Endodermal cell (in vitro differentiated cells): ENCODE measurements at places on chromosomes 6 and 20. TPM values are rescaled to one million over a fixed set of nuclear protein-coding genes. Genes with fewer than 3 reads are reported as not detected.

The OR12D3 gene
- not detected in 2 replicates for total RNA-seq

GRCh38 chr6:26031151-26031594 lies 56.1 kb upstream of the HFE start:
- DNase-seq = no peak

DNA sequence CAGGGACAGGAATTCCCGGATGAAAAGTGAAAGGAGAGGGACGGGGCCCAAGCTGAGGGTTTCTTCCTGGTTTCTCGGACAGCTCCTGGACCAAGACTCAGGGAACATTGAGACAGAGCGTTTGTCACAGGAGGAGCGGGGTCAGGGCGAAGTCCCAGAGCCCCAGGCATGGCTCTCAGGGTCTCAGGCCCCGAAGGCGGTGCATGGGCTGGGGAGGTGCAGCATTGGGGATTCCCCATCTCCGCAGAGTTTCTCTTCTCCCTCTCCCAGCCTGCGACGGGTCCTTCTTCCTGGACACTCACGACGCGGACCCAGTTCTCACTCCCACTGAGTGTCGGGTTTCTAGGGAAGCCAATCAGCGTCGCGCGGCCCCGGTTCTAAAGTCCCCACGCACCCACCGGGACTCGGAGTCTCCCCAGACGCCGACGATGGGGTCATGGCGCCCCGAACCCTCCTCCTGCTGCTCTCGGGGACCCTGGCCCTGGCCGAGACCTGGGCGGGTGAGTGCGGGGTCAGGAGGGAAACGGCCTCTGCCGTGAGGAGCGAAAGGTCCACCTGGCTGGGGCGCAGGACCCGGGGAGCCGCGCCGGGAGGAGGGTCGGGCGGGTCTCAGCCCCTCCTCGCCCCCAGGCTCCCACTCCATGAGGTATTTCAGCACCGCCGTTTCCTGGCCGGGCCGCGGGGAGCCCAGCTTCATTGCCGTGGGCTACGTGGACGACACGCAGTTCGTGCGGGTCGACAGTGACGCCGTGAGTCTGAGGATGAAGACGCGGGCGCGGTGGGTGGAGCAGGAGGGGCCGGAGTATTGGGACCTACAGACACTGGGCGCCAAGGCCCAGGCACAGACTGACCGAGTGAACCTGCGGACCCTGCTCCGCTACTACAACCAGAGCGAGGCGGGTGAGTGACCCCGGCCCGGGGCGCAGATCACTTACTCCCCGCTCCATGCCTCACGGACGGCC lies 54.6 kb upstream of the POLR1H start:
- peak; percentile 60 for DNase-seq

- DNase-seq = no peak
Measured at GRCh38 chr6:108565091-108565766, 4.5 kb downstream of the FOXO3 start.

The SEL1L2 gene
- total RNA-seq = not detected in 2 replicates

GRCh38 chr6:124066946-124067552 lies 263.4 kb downstream of the NKAIN2 start:
- DNase-seq = no peak

The BNIP5 gene
- not detected in 2 replicates for total RNA-seq

The NT5E gene
- total RNA-seq = 0.38 to 0.75 TPM (median 0.56 TPM) in 3 replicates

DNA sequence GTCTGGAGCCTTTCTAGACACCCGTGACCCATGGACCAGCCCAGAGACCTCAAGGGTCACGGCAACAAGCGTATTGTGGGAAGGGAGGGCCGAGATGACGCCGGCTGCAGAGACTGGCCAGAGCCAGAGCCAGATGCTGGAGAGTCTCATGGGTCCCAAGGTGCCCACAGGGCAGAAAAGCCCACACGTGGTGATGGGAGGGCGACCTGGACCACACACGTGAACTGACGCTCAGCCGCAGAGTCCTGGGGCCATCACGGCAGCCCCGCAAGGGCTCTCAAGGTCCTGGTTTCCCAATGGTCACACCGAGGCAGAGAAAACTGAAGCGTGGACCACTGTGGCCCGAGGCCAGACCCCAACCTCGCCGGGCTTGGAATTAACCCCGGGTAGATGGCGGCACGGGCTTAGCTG lies 92.6 kb downstream of the YTHDF1 start:
- peak; percentile 18 for DNase-seq

The ELOVL2 gene
- 7.3 to 19.7 TPM (median 7.4 TPM) in 3 replicates for total RNA-seq

GRCh38 chr6:34656378-34657036 lies 40.1 kb downstream of the ILRUN start:
- no peak for DNase-seq

DNA sequence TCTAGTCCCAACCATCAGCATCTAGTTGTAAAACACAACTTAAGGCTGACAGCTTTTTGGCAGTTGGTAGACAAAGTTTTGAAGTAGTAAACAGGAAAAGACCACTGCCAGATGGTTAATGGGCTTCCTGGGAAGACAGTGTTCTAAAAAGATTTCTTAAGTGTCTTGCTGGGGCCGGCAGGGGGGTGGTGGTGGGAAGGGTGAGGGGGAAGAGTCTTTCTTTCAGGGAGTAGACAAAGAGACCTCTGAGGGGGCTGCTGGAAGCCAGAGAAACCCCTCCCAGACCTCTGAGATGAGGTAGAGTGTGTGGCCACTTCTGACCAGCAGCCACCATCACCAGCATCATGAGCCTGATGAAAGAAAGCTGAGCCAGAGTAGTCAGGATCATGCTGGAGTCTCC lies 784.9 kb downstream of the TENT5A start:
- peak; percentile 61 for DNase-seq

DNA sequence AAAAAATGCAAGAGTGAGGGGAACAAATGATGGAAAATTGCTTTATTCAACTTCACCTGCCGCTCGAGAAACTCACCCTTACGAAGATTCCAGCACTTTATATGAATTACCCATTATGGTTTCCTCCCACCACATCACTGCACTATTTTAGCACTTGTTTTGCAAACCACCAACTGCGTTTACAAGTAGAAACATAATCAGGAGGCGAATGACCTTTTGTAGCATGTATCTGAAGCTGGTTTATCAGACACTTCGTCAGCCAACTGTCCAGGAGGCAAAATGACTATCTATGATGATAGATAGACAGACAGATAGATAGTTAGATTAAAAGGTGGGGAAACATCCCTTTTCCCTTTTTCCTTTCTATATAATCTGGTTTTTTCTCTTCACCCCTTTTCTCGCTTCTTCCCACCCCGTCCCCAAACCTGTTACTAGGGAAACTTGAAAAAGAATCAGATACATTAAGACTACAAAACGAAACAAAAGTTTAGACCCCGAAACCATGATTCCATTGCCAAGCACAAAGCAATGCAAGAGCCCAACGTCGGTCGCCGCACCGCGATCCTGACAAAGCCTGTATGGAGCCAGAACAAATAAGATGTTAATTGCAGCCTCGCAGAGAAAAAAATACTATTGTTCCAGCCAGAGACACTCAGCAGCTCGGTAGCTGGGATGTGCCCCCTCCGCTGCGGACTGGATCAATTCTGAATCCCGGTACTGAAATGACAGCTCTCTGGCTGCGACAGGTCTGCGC lies 933 bp upstream of the ADGRB3 start:
- DNase-seq = no peak

DNA sequence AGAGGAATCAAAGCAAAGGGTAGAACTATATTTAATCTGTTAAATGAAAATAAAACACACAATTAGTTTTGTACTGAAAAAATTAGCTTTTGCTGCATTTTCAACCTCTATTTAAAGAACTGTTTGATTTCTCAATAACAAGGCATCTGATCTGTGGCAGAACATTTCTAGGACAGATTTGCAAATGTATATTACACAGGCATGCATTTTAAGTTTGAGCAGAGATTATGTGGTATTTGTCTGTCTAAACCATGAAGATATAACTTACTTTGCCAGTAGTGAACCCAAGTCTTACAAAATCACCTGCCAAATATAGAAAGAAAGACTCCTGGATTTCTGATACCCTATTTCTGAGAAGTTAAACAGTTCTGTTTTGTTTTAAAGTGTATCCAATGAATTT lies 71.9 kb downstream of the TFAP2B start:
- DNase-seq = no peak

The COL9A1 gene
- total RNA-seq = 8.5 to 10.9 TPM (median 10.0 TPM) in 3 replicates

DNA sequence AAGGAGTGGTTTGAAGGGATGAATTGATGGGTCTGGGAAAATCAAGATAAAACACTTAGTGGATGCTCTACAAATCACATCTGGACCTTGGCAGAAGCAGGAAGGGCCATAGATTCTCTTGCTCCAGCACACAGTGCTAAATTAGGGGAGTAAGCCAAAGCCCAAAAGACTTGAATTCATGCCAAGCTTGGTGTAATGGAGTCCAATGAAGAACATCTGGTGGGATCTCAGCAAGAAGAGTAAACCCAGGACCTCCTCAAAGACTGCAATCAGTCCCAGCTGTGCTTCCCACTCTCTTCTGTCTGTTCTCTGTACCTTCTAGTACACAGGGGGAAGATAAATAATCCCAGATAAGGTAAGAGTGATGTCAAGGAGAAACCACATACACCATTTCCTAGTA lies 683.4 kb downstream of the RNF144B start:
- DNase-seq = no peak

DNA sequence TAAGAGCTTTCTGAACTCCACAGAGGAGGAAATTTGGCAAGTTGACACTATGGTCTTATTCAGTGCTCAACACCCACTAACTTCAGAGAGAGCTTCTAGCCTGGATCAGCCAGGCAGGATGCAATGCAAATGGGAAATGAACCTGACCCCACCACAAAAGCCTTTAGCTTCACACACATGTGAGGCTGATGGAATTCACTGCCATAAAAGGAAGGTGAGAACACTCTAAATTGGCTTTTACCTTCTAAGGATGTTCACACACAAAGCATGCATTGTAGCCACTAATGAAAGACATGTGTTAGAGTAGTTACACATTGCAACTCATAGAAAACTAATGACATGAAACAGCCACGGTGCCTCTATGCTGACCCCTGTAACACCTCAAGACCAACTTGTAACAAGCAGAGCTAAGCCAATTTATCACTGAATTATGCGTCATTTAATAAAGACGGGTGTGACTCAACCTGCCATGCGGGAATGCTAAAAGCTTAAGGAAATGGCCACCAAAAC lies 262.1 kb downstream of the HACE1 start:
- DNase-seq = peak; percentile 67

The MCHR2 gene
- not detected in 3 replicates for total RNA-seq

GRCh38 chr6:137193256-137194070 lies 20.0 kb upstream of the IL22RA2 start:
- DNase-seq = no peak

- DNase-seq = no peak
Measured at GRCh38 chr6:74785236-74785635, 420.6 kb downstream of the COL12A1 start.

The MOG gene
- total RNA-seq = not detected in 3 replicates

DNA sequence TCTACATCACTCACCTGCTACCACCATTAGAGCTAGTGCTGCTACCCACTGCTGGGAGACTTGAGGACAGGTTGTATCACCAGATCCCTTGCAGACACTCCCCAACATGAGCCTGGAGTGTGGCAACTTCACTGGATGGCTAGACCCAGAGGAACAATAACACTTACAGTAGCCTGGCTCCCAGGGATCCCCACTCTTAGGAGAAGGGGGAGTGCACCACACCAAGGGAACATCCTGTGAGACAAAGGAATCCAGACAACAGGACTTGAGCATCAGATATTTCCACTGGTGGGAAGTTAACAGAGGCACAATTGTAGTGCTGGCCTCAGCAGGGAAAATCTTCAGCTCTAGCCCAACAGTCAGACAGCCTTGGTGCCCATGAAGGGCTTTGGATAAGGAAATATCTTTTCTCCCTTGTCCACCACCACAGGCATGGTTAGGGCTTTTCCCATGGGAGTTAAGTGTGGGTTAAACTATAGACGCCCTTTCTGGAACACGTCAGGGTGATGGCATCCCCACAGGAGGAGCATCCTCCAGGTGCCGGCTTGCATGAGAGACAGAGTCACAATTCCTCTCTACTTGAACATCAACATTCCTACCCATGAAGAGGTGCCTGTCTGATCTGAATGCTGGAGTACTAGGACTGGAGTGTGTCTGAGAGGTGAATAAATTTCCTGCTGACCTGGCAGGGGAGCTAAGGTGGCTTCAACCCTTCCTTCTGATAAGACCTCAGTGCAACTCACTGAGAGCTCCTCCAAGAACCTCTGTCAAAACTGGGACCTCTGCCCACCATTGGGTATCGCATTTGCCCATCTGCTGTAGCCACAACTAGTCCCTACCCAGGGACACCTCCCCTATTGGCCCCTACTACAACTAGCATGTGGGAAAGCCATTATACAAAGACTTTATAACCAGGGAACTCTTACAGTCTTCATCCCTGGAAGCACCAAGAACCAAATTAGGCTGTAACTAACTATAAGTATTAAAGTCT lies 55.4 kb upstream of the SIRPG start:
- DNase-seq = no peak

- no peak for DNase-seq
Measured at GRCh38 chr20:1264727-1265126, 1.4 kb upstream of the SNPH start.

GRCh38 chr6:156111913-156112312 lies 656.3 kb upstream of the NOX3 start:
- DNase-seq = no peak

GRCh38 chr20:4937407-4938319 lies 63.6 kb downstream of the SLC23A2 start:
- DNase-seq = no peak

- DNase-seq = peak; percentile 21
Measured at GRCh38 chr6:4603291-4603690, 172.9 kb upstream of the CDYL start.

- DNase-seq = no peak
Measured at GRCh38 chr20:25090492-25091429, 8.8 kb upstream of the VSX1 start.

- DNase-seq = peak; percentile 36
Measured at GRCh38 chr6:169972736-169973135, 221.3 kb downstream of the ERMARD start.
